ENCODE measurements at places on chromosomes 4 and X.

- DNase-seq: no peak
Observed at GRCh38 chr4:13137390-13137789, 346.8 kb downstream of the RAB28 start.

- no peak for DNase-seq
Observed at GRCh38 chrX:806586-806985, 176.0 kb downstream of the SHOX start.

GRCh38 chrX:16882702-16883486, 12.7 kb upstream of the RBBP7 start:
- DNase-seq: peak; percentile 76

DNA sequence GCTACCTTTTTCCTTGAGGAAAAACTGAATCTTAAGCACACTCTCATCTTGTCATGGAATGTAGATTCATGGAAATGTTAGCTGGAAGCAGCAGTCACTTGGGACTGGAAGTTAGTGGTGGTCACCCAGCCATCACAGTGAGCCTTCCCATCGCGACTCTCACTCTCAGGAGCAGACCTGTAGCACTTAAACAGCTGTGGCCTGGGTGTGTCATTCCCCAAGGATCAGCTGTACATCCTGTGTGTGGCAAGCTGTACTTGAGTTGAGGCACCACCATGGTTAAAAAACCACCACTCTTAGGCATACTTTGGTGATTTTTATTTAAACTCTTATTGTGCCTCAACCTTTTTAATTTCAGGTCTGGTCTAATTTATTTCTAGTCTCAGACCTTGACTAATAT, 46.7 kb downstream of the JADE1 start:
- DNase-seq: no peak

- peak; percentile 39 for DNase-seq
Observed at GRCh38 chrX:103211012-103211715, 3.7 kb upstream of the BEX4 start.

- DNase-seq: no peak
Observed at GRCh38 chr4:68167706-68168105, 38.0 kb upstream of the TMPRSS11F start.

- DNase-seq: no peak
Observed at GRCh38 chr4:177989503-177990201, 547.4 kb upstream of the AGA start.

GRCh38 chr4:110631584-110632505, 9.0 kb upstream of the PITX2 start:
- DNase-seq: peak; percentile 76

DNA sequence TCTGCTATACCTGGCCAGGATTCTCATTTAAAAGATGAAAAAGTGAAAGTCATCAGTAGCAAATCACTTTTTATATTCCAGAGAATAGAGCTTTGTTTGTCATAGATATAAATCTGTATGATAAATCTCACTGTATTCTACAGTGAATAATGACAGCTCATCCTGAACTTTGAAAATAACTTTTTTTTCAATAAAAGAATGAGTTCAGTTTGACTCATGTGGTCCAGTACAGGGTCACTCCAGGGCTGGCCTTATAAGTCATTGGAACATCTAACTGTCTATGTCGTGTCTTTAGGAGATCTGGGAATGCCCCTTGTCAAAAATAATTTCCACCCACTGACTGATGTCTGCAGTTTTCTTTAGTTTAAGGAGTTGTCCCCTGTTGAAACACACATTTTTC, 18.5 kb upstream of the CXCL8 start:
- no peak for DNase-seq

GRCh38 chr4:139641218-139641617, 24.4 kb upstream of the MGST2 start:
- no peak for DNase-seq

GRCh38 chr4:139330283-139330682, 28.0 kb upstream of the NDUFC1 start:
- DNase-seq: no peak

DNA sequence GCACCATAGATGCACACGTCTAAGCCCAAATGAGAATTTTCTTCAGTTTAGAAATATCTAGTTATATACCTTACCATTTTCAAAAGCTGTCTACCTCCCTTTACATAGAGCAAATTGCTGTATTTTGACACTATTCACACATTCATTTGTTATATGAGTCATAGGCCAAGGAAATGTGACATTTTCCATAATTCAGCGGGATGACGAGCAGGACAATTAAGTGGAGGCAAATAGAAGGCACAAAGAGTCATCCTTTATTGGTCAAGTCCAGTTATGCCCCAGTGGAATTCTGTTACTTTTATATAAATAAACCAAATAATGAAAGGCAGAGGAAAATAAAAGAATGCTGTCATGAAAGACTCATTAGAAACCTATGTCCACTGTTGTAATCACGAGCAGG, 27.9 kb downstream of the FGF13 start:
- DNase-seq: no peak

DNA sequence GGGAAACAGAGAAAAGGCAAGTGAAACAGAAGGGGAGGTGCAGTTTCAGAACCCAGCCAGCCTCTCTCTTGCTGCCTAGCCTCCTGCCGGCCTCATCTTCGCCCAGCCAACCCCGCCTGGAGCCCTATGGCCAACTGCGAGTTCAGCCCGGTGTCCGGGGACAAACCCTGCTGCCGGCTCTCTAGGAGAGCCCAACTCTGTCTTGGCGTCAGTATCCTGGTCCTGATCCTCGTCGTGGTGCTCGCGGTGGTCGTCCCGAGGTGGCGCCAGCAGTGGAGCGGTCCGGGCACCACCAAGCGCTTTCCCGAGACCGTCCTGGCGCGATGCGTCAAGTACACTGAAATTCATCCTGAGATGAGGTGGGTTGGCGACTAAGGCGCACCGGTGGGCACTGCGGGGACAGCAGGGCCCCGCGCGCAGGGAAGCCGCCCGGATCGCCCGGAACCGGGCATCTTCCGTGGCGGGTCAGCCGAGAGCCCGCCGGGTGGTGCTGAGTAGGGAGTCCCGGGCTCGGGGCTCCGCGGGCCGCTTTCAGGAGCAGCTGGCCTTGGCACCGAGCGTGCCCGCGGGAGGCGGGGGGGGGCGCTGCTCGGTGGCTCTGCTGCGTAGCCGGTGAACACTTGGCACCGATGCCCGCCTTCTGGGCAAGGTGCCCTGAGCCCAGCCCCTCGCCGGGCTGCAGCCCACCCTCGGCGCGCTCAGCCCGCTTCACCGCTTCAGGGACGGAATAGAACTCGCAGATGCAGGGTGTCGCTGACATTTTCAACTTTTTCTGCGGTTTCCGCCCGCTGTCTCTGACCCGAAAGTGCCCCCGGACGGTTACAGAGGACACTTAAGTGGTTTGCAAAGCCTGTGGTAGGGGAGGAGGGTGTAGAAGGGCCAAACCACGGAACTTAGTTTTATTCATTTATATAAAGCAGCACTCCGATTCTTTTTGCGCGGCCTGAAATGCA, at the start of gene CD38:
TSS of gene CD38 (plus strand) at position 40 of the 953 bp plus-strand sequence. CDS start at position 127, 87 bp downstream.
- peak; percentile 62 for DNase-seq

DNA sequence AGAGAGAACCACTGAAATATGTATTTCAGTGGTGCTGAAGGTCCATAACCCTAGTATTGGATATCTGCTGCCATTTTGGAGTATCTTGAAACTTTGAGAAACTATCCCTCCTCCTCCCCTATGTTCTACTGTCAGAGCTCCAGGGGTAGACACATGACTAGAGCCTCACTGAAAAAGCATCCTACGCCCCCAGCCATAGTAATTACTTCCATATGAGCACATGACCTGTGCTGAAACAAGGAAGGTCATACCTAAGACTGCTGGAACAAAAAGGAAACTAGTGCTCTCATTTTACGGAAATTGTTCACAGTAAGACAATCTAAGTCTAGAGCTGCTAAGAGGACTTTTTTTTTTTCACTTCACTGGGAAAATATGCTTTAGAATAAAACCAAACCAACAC, 42.0 kb upstream of the MAPK10 start:
- DNase-seq: no peak

DNA sequence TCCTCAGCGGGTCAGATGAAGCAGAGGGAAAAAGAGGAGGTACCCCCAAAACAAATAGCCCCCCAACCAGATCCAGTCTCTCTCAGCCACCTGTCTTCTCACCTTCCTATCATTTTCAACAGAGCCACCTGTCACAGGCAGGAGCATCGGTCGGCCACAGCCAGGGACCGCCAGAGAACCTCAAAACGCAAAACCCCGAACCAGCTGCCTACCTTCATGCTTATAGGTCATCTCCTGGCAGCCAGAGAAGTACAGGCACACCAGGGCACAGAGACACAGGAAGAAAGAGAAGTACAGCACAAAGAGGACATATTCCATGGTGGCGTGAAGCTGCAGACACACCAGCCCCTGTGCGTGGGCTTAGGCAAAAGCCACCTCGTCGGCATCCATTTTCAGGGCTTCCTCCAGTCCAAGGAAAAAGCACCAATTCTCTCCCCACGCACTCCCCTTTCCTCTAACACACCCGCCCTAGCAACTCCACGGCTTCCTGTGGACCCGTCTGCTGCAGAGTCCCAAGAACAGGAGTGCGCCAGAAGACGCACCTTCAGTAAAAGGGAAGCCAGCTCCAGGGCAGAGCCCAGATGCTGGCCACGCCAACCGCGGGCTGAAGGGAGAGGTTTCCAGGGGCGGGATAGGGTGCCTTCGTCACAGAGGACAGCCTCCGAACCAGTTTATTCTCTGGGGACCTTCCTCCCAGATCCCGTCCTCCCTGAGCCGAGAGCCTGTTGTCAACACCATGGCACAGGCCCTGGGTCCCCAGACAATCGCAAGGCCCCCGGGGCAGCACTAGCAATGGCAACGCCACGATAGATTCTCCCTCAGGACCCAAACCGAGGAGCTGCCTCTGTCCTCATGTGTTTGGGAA, 51.8 kb upstream of the C4orf50 start:
- no peak for DNase-seq

GRCh38 chrX:94743478-94743877, 1069.5 kb downstream of the FAM133A start:
- no peak for DNase-seq

DNA sequence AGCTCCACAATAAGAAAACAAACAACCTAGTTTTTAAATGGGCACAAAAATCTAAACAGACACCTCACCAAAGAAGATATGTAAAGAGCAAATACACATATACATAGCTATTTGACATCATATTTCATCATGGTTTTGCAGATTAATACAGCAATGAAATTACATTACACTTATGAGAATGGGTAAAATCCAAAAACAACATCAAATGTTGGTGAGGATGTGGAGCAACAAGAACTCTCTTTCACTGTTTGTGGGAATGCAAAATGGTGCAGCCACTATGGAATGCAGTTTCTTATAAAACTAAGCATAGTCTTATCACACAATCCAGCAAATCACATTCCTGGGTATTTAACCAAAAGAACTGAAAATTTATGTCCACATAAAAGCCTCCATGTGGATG, 25.0 kb downstream of the TLR6 start:
- no peak for DNase-seq

- peak; percentile 70 for DNase-seq
Observed at GRCh38 chr4:56976837-56977320, 527 bp downstream of the NOA1 start.

GRCh38 chr4:159002950-159003349, 99.9 kb upstream of the RAPGEF2 start:
- no peak for DNase-seq

- DNase-seq: no peak
Observed at GRCh38 chr4:6781561-6781960, 966 bp upstream of the KIAA0232 start.

DNA sequence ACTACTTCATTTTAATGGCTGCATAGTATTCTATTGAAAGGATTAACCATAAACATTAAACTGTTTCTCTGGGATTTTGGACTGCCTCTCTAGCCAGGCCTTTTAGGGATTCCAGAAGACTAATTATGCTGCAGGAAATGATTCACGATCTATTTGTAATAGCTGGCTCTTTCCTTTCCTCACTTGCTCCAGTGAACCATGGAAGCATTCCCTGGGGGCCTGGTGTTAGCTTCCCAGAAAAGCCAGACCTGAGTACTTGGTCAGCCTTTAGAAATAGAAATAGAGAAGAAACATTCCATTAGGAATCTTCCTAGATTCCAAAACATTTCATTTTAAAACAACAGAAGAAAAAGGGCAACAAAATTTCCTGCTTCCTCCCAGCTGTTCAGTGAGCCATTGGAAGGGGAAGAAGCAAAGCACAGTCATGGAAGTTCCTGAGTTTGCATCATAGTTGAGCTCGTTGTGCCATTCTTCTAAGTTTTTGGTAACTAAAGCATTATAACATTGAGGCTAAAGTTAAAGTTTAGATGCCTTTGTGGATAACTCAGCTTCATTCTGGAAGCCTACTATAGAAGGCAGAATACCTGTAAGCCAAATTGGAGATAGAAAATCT, 83.5 kb downstream of the NPNT start:
- no peak for DNase-seq

GRCh38 chr4:41145571-41146078, 68.7 kb downstream of the APBB2 start:
- DNase-seq: no peak

- DNase-seq: no peak
Observed at GRCh38 chr4:159368320-159368719, 265.4 kb downstream of the RAPGEF2 start.

DNA sequence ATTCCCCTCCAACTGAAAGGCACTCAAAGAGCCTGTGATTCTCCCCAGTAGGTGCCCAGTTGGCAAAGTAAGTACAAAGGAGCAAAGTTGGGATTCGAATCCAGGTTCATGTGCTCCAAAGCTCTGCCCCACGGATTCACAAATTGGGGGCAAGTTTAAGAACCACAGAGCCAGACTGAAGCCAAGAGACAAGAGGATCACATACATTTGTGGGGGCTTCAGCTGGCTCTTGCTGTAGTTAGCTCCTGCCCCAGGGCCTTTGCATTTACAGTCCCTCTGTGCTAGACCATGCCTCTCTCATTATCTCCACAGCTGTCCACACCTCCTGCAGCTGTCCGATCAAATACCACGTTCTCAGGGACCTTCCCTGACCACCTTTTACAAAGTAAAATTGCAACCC, 18.8 kb downstream of the PNMA6F start:
- DNase-seq: no peak

- no peak for DNase-seq
Observed at GRCh38 chr4:173413036-173413435, 14.1 kb upstream of the SCRG1 start.

GRCh38 chr4:169640261-169640870, 20.0 kb downstream of the CLCN3 start:
- no peak for DNase-seq

DNA sequence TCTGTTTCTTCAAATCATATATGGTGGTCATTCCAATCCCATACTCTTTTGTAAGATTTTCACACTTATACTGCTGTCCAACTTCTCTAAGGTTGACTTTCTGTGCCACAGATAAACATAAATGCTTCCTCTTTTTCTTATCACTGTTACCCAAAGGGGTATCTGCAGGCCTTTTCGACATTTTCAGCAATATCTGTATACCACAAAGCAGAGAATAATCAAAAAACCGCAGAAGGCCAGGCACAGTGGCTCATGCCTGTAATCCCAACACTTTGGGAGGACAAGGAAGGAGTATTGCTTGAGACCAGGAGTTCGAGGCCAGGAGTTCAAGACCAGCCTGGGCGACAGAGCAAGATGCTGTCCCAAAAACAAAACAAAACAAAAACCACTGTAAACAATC, 3.1 kb upstream of the RFC1 start:
- DNase-seq: no peak

DNA sequence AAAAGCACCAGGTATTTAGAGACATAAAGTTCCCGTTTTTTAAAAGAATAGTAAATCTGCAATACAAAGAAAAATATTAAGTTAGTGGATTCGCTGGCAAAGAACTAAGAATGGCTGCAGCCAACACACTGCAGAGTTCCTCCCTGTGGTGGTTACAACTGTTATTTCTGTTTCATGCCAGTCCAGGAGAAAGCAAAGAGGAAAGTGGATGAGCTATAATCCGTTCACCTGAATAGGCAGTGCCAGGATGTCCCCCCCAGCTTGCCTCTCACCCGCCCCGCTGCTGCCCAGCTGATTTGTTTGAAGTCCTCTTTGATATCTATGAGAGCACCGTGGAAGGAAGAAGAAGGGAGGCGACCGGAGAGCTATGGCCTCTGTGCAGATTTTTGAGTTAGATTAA, 63.9 kb downstream of the PTCHD1 start:
- DNase-seq: no peak
